ENCODE measurements at places on chromosomes 7 and 10.

DNA sequence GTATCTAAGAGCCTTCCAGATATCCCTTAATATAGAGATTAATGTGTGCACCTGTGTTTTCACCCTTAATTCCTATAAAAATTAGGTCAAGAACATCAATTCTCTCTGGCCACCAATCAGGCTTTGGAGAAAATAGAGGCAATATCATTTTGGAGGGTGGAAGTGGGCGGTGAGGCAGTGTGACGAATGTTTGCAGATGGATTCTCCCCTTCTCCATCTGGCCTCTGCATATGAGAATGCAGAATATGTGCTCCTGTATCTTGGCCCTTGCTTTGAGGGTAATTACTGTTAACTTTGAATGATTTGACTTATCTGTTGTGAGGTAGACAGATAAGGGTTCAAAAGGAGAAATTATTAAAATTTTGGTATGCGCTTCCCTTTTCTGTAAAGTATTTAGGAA is 304.0 kb upstream of the NPSR1 start:
- no peak for DNase-seq

- DNase-seq, result no peak
Observed at GRCh38 chr7:17557251-17557671, 258.8 kb downstream of the AHR start.

DNA sequence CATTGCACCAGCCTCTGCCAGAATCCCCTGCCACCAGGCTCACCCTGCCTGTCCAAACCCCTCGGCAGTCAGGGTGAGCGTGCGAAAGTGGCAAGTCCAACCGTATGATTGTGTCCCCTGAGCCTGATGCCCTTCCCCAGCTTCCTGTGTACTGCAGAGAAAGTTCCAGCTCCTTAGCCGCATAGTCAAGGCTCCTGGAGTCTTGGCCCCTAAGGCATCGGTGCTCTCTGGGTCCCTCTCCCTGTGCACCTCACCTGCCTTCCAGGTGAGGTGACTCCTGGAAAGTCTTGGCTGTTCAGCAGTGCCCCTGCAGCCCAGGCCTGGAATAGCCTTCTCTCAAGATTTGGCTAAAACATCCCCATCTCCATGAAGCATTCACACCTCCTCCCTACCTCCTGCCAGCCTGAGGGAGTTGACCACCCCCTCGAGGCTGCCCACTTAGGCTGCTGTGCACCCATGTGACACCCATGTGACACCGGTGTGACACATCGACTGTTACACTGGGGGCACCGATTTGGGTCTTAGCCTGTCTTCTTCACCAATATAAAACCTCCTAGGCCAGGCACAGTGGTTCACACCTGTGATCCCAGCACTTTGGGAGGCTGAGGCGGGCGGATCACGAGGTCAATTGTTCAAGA is 56.1 kb upstream of the ELN start:
- DNase-seq, result peak; percentile 37

DNA sequence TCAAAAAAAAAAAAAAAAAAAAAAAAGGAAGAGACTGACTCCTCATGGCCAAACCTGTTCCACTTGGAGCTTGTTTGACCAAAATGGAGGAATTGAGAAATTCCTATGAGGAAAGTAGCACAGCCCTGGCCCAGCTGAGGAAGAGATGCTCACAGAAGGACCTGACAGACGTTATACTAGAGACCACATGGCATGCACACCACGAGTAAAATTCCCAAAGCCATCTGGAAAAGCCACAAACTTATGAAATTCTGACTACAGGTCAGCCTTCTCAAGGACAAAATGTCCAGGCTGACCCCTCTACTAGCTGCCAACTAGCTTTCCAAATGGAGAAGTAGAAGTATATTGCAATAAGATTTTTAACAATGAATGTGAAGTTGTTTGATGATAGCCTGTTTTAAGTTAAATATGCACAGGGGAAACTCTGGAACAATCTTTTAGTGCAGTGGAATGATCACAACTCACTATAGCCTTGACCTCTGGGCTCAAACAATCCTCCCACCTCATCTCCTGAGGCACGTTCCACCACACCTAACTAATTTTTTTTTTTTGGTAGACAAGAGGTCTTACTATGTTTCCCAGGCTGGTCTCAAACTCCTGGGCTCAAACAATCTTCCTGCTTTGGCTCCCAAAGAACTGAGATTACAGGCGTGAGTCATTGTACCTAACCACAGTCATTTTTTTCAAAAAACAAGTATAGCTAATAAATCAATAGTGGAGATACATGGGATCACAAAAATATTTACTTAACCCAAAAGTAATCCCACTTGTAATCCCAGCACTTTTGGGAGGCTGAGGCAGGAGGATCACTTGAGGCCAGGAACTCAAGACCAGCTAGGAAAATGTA is 75.7 kb downstream of the AKR1D1 start:
- no peak for DNase-seq

DNA sequence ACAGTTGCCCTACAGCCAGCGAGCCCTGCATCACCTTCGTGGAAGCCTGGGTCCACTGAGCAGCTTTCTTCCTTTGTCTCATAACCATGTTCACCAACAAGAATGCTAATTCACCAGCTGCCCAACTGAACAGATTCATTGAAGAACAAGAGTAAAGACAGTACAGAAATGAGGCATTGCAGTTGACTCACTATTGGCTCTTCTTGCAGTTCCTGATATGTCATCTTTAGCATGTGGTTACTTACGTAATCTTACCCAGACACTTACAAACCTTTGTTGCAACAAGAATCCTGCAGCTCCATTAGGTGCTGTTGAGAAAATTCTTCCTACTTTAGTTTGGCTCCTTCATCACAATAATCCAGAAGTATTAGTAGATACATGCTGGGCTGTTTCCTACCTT is 174.0 kb upstream of the TPK1 start:
- DNase-seq, result no peak
